ENCODE measurements at places on chromosomes 12 and 14.
A peak's percentile ranks its signal among the peaks of the same experiment; 100 is the strongest.

- no peak for DNase-seq
Observed at GRCh38 chr12:103387385-103387784, 108.4 kb downstream of the C12orf42 start.

GRCh38 chr14:52189325-52189724 lies 78.2 kb upstream of the PTGDR start:
- no peak for DNase-seq

GRCh38 chr12:83801972-83802371 lies 1110.6 kb downstream of the SLC6A15 start:
- DNase-seq, result no peak

DNA sequence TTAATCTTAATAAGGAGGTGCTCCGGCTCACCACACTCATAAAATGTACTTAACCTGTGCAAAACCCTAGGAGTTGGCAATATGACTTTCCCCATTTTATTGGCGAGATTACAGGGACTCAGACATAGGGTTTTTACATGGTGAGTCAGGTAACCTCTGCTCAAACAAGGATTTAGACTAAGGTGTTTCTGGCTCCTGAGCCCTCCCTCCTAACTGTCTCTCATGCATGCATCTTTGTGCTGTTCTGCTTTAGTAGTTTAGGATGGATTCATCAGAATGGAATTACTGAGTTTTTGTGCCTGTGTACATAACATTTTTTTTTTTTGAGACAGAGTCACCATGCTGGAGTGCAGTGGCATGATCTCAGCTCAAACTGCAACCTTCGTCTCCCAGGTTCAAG lies 993.3 kb upstream of the TMEM132C start:
- no peak for DNase-seq

- DNase-seq, result no peak
Observed at GRCh38 chr14:50058113-50058512, 58.3 kb downstream of the VCPKMT start.

DNA sequence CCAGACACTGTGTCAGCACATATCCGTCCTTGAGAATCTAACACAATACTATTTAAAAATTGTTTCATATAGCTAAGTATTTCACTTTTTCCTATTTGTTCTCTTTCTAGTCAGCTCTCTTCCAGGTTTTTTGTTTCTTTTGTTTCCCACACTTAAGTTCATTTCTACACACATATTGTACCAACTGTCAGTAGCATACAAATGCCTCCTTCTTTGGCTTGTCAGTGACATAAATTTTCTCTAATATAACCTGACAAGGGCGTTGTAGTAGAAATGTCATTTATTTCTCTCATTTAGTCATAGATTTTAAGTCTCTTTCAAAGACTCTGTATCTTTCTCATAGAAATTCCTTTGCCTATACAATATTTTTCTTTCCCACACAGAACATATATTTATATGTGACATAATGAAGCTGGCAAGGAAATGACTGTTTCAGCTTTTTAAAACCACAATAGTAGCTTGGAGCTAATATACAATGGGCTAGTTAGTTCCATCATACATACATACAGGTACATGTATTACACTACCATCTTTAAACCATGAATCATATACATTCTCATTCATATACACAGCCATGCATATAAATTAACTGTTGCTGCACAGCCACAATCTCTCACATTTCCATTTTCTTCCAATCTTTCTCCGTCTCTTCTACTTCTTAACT lies 42.3 kb upstream of the EPS8 start:
- DNase-seq, result no peak

GRCh38 chr14:32710731-32711680 lies 227.7 kb upstream of the NPAS3 start:
- DNase-seq, result no peak

DNA sequence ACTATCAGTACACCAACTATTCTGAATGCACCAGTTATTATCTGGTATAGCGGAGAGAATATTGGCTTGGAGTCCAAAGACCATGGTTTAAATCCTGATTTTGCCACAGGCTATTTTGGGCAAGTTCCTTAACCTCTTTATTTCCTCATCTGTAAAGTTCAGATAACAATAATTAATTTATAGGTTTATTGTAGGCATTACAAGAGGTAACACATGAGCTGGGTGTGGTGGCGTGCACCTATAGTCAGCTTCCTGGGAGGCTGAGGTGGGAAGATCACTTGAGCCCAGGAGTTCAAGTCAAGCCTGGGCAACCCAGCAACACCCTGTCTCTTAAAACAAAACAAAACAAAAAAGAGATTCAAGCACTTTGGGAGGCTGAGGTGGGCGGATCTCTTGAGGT lies 23.1 kb downstream of the PHLDA1 start:
- no peak for DNase-seq

- no peak for DNase-seq
Observed at GRCh38 chr14:31162910-31163649, 44.5 kb downstream of the HECTD1 start.

DNA sequence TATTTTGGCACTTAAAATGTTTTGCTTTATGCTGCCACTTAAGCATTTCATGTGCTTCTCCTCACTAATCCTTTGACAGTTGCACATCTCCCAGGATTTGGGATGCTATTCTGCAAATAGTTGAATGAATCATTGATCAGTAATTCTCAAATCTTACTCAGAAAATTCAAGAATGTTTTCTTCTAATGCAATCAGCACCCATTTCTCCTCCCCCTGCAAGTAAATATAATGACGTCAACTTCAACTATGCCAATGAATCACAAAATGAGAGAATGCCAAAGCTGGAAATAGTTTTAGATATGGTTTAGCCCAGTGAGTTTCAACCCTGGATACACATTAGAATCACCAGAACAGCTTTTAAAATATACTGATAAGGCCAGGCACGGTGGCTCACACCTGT lies 2.1 kb upstream of the BLOC1S1 start:
- no peak for DNase-seq

DNA sequence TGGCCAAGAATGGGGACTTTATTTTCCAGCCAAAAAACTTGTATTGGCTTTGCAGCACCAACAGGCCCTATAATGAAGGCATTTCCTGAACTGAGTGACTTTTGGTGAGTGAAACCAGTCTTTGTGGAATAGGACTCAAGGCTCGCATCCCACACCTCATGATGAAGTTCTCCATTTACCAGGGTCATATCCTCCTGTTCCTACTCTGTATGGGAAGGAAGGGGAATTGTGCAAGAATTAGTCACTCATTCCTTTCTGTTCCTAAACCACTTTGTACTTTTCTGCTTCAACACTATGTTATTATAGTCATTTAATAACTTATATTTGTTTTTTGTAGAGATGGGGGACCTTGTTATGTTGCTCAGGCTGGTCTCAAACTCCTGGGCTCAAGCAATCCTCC lies 2.3 kb upstream of the SPATS2 start:
- no peak for DNase-seq

- DNase-seq, result peak; percentile 11
Observed at GRCh38 chr12:103647267-103647666, 60.2 kb downstream of the STAB2 start.

GRCh38 chr14:83433618-83434017 lies 1900.0 kb upstream of the SEL1L start:
- no peak for DNase-seq

DNA sequence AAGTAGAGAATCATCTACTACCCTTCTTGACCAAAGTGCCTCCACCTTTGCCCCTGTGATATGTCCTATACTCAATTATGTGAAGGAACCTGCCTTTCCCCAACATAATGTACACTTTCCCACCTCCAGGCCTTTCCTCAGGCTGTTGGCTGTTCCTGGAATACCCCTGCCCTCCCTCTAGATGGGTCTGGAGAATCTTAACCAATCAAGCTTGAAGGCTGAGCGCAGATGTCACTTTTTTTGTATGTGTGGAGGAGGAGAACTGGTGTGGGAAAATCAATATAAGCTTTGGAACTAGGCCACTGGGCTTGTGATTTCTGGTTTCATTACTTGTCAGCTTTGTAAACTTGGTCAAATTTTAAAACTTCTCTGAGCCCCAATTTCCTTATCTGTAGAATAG lies 4.7 kb downstream of the BMAL2 start:
- no peak for DNase-seq

- DNase-seq, result no peak
Observed at GRCh38 chr12:39239490-39240486, 203.1 kb downstream of the KIF21A start.

GRCh38 chr12:113208041-113208934 lies 13.0 kb upstream of the TPCN1 start:
- no peak for DNase-seq

DNA sequence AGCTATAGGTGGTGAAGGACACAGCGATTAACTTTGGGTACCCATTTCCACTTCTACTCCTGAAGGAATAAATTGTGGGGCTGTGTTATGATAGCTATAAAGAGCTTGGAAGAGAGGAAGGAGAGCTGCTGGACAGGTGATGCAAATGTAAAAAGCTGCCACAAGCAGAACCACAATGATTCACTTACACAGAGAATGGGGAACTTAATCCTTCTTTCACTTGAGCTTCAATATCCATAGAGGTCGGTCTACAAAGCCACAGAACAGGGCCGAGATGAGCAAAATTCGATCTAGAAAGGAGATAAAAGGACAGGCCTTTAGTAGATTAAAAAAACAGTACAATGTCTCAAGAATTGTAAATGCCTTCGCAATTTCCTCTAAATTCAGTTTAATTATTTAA lies 831.1 kb downstream of the LRFN5 start:
- DNase-seq, result no peak

DNA sequence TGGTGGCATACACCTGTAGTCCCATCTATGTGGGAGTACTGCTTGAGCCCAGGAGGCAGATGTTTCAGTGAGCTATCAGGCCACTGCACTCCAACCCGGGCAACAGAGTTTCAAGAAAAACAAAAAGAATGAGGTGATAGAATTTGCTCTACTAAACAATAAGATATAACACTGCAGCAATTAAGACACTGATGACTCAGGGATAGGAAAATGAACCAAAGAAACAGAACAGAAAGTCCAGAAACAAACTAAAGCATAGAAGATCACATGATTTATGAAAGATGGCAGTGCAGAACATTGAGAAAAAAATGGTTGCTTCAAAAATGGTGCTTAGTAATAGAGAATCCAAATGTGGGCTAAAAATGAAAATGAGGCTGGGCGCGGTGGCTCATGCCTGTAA lies 65.2 kb upstream of the AP4S1 start:
- no peak for DNase-seq

GRCh38 chr14:54208751-54209150 lies 188.1 kb upstream of the CDKN3 start:
- DNase-seq, result no peak

GRCh38 chr12:50401500-50402081 lies 906 bp downstream of the LARP4 start:
- no peak for DNase-seq

DNA sequence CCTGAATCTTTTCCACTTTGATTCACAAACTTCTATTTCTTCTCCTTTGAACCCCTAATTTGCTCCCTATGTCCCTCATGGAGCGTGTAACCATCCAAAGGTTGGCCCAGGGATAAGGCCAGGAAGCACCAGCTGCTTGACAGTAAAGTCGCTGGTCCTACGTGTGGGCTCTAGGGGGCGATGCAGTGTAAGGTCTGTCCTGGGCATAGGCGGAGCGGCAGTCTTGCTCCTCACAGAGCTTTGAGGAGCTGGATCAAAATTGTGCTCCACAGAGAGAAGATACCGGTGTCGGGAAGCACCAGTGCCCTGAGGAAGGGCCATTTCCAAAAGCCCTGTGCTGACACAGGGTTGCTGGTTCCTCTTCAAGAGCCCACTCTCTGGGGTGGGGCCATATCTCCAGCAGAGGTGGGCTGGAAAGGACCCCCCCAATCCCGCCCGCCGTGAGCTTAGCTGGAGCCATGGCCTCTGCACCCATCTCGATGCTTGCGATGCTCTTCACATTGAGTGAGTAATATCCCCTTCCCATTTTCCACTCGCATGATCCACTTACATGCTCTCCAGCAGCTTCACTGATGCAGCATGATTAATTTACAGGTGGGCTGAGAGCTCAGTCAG lies 49.9 kb upstream of the OR4E1 start:
- DNase-seq, result no peak

DNA sequence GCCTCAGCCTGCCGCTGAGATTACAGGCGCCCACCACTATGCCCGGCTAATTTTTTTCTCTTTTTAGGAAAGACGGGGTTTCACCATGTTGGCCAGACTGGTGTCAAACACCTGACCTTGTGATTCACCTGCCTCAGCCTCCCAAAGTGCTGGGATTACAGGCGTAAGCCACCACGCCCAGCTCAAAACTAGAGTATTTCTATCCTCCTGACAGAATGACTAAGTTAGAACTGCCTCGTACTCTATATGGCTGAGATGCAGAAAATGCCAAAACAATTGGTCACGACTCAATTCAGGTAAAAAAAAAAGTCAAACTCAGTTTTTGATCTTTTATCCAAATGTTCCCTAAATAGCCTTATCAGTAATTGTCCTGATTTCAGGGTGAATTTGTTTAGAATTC lies 11.1 kb downstream of the AKAP5 start:
- DNase-seq, result no peak

DNA sequence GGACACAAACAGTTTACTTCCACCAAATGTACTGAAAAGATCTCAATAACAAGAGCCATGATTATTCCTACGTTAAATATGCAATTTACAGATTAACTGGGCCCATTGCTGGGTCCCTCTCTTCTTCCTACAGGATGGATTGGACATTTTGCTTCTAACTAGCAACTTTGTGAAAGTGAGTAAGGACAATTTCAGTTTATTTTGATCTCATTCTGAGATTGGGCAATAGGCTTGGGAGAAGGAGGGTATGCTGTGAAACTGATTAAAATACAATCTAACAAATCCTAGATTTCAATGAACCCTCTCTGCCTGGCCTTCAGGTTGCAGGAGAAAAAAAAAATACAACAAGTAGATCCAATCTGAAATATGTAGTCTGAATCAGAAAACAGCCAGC lies 121.5 kb downstream of the PRKD1 start:
- DNase-seq, result no peak

DNA sequence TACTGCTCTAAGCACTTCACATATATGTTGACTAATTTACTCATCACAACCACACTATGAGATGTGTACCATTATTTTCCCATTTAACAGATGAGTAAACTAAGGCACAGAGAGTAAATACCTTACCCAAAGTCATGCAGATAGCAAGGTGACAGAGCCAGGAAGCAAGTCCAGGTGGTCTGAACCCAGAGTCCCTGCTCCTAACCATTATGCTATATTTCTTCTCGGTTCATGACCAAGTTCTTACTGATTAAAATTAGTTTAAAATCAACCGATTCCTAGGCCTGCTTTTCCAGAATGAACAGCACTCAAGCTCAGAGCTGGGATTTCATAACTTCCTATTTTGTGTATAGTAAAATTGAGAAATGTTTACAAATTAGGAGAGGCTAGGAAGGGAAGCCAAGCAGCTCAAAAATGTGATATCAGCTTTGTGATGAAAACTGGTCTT lies 85.5 kb upstream of the EGLN3 start:
- DNase-seq, result no peak

DNA sequence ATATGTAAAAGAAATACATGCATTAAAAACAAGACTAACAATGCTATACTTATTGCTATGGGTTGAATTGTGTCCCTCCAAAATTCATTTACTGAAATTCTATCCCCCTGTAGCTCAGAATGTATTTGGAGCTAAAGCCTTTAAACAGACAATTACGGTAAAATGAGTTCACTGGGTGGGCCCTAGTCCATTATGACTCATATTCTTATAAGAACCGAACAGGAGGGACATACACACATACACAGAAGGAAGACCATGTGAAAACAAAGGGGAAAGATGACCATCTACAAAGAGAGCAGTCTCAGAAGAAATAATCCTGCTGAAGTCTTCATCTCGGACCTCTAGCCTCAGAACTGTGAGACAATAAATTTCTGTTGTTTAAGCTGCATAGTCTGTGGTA lies 77.1 kb upstream of the ANKS1B start:
- no peak for DNase-seq

GRCh38 chr12:123278101-123278627 lies 6.5 kb upstream of the CDK2AP1 start:
- DNase-seq, result no peak
